AG04449 (cell line): ENCODE measurements at places on chromosomes 3 and 15.

GRCh38 chr3:17092583-17092933, 207.8 kb downstream of the PLCL2 start:
- no peak for DNase-seq

DNA sequence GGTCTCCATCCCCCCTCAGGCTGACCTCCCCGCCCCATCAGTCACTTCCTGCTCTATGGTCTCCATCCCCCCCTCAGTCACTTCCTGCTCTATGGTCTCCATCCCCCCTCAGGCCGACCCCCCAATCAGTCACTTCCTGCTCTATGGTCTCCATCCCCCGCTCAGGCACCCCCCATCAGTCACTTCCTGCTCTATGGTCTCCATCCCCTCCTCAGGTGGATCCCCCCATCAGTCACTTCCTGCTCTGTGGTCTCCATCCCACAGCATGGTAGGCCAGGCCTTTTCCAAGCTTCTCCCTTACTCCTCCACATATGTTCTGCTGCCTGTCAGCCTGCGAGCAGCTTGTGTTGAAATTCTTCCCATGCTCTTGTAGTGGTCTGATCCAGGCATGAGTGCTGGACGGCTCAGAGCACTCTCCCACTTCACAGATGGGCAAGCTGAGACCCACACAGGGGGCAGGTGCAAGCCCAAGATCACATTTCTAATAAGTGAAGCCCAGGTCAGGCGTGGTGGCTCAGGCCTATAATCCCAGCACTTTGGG, 36.8 kb downstream of the BDH1 start:
- DNase-seq, result no peak

- DNase-seq, result no peak
Observed at GRCh38 chr3:69746119-69746518, 6.9 kb downstream of the MITF start.

DNA sequence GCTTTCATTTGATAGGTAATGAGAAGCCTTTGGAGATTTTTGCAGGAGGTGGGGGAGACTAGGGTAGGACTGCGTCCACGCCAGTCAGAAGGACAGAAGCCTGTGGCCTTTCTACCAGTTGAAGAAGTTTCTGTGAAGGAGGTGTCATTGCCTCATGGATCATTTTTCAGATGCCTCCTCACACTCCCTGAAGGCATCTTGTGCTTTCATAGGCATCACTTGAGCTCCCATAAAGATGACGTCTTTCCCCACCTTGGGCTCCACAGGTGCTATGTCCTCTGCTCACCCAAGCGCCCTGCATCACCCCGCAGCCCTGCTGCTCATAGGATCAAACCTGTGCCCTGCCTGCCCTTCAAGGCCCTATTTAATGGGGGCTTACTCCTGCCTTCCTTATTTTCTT, 7.5 kb upstream of the ITGA11 start:
- no peak for DNase-seq

GRCh38 chr3:102002056-102002455, 152.7 kb downstream of the NFKBIZ start:
- no peak for DNase-seq

DNA sequence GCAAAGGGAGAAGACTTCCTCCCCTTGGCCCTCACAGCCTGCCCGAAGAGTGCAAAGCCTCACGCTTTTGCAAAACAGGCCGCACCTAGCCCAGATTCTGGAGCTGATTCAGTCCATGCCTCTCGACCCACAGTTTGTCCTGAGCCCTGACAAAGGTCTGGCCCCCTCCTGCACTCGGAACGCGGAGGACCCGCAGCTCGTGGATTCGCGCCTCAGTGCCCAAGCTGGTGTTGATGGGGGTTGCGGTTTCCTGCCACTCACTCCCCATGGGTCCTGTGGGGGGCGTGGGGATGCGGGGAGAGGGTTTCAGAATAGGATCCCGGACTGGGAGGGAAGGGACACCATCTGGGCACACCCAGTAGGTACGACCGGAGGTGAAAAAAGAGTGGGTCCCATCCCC, 594 bp upstream of the CRABP1 start:
- no peak for DNase-seq

- DNase-seq, result no peak
Observed at GRCh38 chr3:187012609-187013051, 82.3 kb downstream of the ST6GAL1 start.
